Panc1 (cell line): ENCODE measurements at places on chromosomes 7 and 10.

- no peak for DNase-seq
These were observed 20.5 kb downstream of the ADARB2 start for GRCh38 chr10:1716839-1717238.

DNA sequence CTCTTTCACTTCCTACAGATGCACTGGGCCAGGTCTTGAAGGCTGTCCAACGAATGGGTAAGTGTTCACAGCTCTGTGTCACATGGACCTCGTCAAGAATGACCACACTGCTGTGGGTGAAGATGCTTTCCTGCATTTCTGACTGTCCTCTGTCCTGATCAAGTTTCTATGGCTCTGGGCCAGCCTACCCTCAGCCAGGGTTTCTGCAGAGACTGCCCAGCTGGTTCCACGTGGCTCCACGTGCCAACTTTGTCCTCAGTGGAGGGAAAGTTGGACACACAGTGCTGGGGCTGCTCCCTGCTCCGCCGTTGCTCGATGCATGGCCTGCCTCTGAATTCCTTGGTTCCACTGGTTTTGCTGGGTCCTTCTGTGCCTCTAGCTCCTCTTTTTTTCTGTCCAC, 152.3 kb downstream of the EGFR start:
- no peak for DNase-seq

DNA sequence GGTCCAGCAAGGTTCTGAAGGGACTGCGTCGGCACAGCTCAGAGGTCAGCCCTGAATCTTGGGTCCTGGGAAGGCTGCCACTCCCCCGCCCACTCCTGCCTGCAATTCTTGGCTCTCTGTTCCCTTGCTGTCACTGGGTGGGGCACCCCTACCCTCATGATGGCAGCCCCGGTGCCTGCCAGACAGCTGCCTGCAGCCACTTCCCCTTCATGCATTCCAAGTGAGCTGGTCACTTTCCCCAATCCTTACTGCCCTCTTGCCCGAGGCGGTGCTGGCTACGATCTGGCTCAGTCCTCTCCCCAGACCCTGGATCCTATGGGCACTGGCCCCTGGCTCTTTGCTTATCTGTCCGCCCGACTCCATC, 14.2 kb downstream of the MYL10 start:
- DNase-seq = no peak

GRCh38 chr7:41287559-41288335, 415.1 kb downstream of the INHBA start:
- no peak for DNase-seq

- DNase-seq = no peak
These were observed 103.8 kb downstream of the TCF7L2 start for GRCh38 chr10:113053881-113054280.

DNA sequence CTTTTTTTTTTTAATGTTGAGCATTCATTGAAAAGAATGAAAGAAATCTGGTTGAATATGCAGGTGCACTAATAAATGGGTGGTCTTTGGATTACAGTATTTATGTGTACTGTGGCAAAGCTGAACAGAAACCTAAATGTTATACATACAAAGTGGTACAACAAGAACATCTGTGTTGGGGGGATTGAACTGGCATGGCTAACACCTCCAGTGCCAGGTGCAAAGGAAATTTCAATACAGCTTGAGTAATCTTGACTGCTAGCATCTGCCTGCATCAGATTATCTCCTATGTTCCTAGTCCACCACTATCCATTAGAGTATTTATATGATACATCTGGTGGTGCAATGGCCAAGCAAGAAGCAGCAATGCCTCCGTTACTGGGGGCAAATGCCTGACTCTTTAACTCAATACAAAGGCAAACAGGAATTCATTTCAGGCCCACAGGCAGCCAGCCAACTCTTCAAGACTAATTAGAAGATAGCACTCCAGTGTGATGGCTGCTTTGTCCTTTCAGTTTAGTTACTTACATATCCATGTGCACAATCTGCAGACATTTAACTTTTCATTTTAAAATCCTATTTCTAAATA, 220.5 kb upstream of the ETV1 start:
- no peak for DNase-seq

- no peak for DNase-seq
These were observed 1.1 kb downstream of the PIK3AP1 start for GRCh38 chr10:96719200-96719599.

GRCh38 chr10:44607116-44607515, 222.2 kb upstream of the CXCL12 start:
- DNase-seq = no peak

DNA sequence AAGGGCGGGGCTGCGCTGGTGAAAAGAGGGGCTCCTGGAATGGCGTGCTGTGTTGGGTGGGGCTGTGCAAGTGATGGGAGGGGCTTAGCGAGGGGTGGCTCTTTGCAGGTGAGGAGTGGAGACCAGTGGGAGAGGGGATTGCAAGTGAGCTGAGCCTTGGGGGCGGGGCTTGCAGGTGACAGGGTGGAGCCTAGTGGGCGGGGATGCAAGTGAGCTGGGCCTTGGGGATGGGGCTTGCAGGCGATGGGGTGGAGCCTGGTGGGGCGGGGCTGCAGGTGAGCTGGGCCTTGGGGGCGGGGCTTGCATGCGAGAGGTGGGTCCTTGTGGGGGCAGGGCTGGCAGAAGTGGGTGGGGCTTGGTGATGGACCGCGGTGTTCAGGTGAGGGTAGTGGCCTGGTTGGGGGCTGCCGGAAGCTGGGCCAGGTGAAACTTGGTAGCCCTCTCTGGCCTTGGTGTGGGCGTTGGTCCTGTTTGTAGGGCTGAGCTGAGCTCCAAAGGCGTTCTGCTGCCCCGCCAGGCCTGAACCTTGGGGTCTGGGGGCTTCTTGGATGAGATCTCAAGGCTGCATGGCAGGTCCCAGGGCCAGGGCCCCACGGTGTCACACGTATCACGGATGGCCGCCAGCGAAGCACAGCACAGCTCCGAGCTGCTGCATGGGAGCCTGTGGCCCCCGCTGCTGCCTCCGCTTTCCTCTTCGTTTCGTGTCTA, 743 bp upstream of the PITRM1 start:
- DNase-seq = no peak

DNA sequence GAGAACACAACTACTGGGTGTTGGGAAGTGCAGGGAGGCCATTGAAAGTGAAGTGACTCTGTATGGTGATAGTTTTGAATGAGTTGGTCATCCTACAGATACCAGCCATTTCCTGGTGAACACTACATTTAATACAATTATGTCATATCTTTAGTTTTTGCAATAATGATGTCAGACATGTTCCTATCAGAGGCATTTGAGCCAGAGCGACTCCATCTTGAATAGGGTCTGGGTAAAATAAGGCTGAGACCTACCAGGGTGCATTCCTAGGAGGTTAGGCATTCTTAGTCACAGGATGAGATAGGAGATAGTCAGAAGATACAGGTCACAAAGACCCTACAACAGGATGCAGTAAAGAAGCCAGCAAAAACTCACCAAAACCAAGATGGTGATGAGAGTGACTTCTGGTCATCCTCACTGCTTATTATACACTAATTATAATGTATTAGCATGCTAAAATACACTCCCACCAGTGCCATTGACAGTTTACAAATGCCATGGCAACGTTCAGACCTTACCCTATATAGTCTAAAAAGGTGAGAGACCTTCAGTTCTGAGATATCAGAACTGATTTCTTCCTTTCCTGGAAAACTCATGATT, 28.2 kb downstream of the ADK start:
- no peak for DNase-seq

DNA sequence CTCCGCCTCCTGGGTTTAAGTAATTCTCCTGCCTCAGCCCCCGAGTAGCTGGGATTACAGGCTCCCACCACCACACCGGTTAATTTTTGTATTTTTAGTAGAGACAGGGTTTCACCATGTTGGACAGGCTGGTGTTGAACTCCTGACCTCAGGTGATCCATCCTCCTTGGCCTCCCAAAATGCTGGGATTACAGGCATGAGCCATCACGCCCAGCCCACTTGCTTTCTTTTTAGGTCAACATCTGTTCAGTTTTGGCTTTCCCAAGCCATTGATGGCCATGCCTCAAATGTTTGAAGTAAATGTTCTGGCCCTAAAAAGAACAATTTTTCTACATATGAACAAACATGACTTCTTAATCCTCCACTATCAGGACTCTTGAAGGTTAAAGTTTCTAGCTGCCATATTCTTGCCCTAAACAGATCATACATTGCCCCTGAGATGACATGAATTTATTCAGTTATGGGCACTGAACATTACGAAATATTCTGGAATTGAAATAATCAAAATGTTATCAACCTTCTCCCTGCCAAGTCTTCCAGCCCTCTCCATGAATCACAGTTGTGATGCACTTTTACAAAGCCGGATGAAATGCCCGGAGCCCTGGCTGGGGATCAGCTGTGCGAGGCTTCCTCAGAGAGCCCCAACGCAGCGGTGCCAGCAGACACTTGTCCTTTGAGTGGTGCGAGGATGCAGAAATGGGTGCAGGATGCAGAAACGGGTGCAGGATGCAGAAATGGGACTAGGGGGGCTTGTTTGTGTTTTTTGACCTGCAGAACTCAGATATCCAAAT, 2.9 kb downstream of the MRLN start:
- DNase-seq = no peak

- no peak for DNase-seq
These were observed 260.0 kb downstream of the MAD1L1 start for GRCh38 chr7:1972744-1973143.

GRCh38 chr7:115227473-115228235, 305.8 kb downstream of the MDFIC start:
- no peak for DNase-seq

GRCh38 chr10:132366499-132366898, 30.5 kb upstream of the PWWP2B start:
- no peak for DNase-seq

- DNase-seq = no peak
These were observed 27.7 kb downstream of the EBF3 start for GRCh38 chr10:129936266-129936922.

DNA sequence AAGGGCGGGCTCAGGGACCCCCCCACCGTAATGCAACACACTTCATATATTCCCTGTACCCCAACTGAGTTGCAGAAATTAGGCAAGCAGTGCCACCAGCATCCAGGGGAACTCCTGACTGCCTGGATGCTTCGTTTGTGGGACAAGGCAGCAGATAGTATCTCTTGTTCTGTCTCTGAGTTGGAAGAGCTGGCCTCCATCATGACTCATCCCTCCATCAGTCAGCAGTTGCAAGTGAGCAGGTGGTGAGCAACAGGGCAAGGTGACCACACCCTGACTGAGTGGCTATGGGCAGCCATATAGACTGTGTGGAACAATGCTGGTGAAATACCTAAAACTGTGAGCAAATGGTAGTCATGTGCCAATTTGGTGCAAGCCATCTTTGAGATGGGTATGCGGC, 22.8 kb upstream of the ADAMTS14 start:
- DNase-seq = peak; percentile 42

GRCh38 chr10:53357587-53357986, 585.0 kb upstream of the MBL2 start:
- DNase-seq = no peak

DNA sequence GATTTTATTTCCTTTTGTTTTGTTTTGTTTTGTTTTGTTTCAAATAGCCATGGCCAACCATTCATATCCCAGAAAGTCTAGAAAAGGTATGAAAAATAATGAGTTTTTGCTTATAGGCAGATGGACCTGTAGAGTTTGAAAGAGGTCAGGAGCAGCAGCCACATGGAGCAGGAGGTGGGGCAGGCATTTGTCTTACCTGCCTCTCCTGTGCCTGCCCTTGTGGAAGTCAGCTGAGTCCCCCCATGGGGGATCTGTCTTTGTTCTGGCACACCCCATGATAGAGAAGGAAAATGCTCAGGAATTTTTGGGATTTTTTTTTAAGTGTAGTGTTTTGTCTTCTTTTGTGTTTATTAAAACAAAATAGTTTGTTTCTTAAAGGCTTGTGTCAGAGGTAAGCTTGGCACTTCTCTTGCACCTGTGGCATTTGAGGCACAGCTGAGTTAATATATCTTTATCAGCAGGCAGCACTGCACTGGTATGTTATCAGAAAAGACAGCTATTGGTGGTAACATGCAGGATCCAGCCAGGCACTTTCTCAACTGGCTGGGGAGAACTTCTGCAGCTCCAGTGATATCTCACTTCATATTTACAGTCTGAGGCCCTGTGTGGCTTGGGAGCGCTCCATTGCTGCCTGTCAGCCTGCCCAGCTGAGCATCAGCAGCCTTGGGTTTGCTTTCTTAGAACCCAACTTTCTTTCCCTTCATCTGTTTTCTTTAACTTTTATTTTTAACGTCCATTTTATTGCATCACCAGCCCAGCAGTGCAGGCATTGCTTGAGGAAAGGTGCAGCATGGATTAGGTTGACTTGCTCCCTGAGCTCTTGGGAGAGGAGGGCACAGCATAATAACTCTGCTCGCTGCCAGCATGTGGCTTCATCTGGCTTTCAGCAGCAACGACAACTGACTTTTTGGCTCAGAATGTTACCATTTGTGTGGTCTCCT, 44.4 kb downstream of the LRRC4 start:
- no peak for DNase-seq

DNA sequence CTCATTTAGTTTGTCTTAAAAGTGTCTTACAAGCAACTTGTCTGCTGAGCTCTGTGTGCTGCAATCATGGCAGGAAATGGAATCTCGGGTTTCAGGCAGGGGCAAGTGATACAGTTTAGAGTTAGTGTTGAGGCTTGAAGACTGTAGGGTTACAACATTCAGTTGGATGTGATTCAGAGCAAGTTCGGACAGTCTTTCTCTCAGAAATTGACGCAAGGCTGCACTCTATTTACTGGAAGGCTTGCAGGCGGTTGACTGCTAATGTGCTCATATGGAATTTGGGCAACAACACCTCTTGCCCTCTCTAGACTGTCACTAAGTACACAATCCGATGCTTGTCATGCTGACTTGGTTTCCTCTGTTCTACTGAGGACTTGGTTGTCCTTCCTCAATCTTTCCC, 161.7 kb upstream of the BMPER start:
- no peak for DNase-seq

GRCh38 chr10:77861366-77861765, 65.2 kb downstream of the DLG5 start:
- DNase-seq = no peak

DNA sequence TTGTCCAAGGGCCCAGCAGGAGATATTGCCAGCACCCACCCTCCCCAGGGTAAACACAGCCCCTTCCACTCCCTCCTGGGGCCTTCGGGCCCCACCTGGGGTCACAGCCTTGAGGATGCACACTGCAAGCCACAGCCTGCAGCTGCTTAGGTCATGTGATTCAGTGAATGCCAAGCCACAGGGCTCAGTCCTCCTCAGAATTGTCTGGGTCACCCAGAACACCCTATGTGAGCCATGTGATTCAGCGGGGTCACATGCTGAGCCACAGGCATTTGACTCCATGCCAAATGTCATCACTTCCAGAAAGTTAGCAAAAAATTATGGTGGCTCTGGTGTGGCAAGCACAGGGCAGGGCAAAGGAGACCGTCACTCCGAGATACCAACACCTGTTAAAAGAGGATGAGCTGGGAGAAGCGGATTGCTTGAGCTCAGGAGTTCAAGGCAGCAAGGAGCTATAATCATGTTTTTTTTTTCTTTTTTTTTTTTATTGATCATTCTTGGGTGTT, 17.2 kb upstream of the PSAP start:
- DNase-seq = peak; percentile 71
